ENCODE measurements at places on chromosomes 2 and 18.

- no peak for DNase-seq
These were observed 334.4 kb upstream of the SPRED2 start for GRCh38 chr2:65766768-65767267.

DNA sequence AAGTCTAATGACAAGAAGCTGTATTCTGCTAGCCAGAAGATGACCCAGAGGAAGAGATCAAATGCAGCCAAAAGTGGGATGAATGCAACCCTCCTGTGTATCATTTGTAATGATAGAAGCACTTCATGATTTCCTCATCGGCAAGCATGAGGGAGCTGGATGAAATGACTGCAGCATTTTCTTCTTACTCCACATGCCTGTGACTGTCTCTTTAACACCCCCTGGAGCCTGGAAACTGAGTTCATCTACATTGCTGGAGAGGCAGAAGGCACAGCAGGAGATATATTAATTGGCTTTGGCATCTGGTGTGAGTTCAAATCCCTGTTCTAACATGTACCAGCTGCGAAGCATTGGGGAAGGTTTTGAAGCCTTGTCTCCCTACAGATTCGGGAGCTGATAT lies 37.7 kb downstream of the ID2 start:
- DNase-seq, result no peak

DNA sequence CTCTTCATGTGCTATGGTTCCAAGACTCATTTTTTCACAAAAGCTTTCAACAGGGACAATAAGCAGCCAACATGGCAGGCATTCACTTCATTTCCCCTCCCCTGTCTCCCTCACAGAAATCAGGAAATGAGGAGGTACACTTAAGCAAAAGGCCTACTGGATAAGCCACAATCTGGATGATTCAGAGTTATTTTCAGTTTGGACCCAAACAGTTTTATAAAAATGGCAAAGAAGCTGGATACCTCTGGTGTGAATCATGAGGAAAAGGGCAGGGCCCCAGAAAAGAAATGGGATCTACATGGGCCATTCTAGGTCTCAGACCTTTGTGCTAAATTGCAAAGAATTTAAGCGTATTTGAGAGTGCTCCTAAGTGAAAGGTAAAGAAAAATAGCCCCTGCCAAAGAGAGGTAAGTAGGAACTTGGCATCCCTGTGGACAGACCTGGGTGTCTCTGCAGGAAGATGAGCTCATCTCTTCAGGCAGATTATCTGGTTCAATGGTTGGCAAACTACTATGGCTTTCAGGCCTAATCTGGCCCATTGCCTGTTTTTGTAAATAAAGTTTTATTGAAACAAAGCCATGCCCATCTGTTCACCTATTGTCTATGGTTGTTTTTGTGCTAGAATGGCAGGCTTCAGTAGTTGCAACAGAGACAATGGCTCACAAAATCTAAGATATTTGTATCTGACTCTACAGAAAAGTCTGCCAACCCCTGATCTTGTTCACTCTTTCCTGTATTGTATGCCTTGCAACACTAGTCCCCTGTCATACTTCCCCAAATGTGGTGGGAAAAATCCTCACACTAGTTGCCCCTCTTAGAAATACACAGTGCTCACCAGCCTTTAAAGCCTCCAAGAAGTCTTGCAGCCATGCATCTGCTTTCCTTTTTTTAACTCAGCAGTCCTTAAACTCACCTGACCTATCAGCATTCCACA lies 315.0 kb downstream of the ALK start:
- DNase-seq, result no peak

DNA sequence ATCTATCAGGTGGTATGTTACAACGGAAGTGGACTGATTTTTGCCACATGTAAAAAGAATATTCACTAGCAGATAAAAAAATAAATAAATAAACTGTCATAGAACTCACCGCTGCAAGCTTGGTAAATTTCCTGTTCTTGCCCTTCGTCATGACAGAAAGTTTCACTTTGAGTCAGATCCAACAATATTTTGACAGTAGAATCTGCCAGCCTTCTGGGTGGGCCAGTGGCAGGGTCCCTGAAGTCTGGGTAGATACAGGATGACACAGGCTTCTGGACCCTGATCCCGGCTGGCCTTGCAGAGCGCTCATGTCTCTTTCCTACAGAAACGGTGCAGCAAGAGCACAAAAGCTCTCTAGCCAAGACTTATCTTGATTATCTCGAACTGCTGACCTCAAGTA lies 97.8 kb upstream of the PMAIP1 start:
- DNase-seq, result no peak

- DNase-seq, result no peak
These were observed 159.2 kb downstream of the GULP1 start for GRCh38 chr2:188450732-188451483.

DNA sequence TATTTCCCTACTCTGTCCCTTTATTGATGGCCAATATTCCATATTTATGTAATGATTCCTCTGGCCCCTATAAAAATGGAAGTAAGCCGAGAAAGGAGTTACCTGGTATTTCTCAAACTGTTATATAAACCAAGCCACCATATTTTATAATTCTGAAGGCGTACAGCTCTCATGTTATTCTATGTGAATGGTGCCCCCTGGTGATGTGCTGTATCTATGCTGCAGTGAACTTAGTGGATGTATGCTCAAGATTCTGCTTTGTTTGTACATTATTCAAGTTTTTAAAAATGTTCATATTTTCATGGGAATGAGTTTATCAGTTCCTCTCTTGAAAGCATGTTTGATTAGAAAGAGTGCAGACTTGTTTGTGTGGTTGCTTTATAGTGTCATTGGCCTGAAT lies 194.5 kb upstream of the LRRTM1 start:
- no peak for DNase-seq

DNA sequence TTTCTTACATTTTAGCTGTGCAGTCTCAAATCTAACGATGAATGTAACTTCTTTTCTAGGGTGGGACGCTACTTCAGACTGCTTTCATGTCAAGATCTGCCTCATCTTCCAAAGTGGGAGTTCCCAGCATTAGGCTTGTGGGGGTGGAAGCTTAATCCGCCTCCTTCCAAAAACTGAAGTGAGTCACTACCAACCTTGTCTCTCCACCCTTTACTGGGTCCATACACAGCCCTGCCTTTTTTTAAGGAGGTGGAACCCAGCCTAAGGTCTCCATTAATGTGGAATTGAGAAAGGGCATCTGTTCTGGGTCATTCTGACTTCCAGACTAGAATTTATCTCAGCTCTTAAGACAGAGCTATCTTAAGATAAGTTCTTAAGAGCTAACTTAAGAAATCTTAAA lies 42.0 kb upstream of the NFE2L2 start:
- no peak for DNase-seq

DNA sequence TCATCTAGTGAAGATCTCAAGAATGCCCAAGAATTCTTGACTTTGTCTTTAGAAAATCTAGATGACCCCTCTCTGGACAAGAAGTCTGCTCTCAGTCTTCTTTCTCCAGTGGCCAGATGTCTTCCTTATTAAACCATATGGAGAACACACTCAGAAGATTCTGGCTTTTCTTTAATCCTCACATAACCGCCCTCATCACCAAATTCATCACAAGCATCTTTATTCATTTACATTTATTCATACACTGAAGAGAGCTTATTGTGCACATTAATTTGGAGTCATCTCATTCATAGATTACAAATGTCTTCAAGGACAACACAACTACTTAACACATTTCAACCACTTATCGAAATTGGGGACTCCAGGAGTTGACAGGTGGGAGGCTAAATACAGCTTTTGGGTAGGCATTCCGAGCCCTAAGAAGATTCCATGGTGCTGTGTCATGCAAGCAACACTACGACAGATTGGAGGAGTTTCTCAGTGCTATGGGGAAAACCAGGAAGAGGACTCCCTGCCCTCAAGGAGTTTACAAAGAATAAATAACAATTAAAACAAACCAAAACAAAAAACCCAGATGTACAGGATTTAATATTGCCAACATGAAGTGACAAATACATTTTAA lies 64.8 kb upstream of the LCLAT1 start:
- DNase-seq, result no peak

DNA sequence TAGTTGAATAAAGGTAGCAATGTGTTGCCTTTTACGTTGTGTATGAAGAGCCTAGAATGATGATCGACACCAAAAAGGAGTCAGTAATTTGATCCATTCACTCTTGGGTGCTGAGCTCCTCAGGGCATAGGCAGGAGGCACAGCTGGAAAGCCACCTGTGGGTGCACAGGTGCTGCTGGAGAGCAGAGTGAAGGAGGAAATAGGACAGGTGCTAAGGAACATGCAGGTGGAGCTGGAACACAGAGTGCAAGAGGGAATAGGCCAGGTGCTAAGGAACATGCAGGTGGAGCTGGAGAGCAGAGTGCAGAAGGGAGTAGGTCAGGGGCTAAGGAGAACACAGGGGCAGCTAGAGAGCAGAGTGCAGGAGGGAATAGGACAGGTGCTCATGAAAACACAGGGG lies 86.1 kb downstream of the SH3YL1 start:
- no peak for DNase-seq

DNA sequence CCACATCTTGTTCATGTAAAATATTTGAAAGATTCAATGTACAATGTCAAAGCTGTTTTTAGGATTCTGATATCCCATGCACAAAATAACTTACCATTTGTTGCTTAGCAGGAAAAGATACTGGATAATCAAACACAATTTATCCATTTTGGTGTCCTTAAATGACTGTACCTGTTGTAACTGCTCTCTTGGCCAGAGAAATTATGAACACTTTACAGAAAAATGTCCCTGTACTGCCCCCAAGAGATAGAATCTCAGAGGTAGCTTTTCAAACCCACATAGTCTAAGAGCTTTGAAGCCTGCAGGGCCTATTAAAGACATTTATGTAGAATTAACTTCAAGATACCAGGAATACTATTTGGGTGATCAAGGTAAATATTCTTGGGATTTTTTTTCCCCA lies 12.2 kb upstream of the ME2 start:
- no peak for DNase-seq

GRCh38 chr2:54899576-54900200 lies 150.6 kb downstream of the RTN4 start:
- DNase-seq, result no peak

DNA sequence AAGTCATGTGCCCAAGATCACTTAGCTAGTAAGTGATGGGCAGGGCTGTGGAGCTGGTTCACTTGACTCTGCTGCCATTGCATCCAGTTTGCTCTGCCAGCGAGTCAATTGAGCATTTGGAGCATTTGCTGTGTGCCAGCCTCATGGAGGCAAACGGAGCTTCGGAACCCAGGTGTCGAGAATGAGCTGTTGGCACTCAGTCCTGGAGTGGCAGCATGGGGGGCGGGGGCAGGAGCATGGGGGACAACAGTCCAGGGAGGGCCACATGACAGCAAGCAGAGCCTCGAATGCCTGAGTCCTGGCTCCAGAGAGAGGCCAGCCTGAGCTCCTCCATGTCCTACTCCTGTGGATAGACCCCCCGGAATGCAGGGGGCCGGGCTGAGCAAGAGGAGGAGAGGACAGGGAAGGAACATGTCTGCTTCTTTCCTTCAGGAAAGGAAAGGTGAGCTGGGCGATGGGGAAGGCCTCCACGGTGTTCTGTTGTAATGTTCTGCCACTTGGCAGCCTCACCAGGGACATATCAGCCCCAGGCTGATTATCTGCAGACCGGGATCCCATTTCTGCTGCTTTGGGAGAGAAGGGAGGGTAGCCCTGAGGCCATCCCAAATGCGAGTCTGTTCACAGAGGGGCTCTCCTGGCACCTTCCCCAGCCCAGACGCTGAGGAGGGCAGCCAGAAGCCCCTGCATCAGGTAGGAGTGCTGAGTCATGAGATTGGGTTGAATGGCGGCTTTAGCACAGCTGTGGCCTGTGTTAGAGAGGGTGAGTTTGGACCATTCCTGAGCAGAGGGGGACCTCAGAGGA lies 59.6 kb downstream of the HPCAL1 start:
- DNase-seq, result no peak

- DNase-seq, result no peak
These were observed 104.4 kb downstream of the NOL4 start for GRCh38 chr18:34120294-34120693.

DNA sequence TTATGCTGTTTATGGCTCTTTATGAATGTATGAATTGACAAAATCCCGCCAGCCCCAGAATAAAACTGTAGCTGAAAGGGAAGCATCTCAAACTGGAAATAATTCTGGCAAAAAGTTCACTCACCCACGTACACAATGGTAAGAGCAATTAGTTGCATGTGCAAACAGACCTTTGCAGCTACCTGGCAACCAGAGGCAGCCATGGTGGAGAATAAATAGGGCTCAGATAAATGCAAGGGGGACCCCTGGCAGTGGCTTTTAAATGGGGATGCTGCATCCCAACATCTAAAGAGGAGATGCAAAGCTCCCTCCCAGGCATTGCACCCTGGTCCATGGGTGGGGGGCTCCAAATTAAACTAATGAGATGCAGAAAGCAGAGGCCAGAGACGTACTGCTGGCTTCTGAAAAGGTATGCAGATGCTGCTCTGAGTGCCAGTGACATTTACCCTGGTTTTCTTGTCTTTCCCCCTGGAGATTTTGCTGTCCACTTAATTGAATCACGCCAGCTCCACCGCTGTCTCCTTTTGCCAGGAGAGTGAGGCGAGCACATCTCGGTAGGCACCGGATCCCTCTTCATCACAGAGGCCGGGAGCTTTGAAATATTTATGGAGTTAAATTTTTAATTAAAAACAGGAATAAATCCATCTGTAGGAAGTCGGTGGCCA lies 126.6 kb upstream of the NRP2 start:
- DNase-seq, result no peak

- no peak for DNase-seq
These were observed 688 bp upstream of the WDR33 start for GRCh38 chr2:127811397-127812321.

GRCh38 chr18:6566338-6566911 lies 151.7 kb upstream of the L3MBTL4 start:
- no peak for DNase-seq

DNA sequence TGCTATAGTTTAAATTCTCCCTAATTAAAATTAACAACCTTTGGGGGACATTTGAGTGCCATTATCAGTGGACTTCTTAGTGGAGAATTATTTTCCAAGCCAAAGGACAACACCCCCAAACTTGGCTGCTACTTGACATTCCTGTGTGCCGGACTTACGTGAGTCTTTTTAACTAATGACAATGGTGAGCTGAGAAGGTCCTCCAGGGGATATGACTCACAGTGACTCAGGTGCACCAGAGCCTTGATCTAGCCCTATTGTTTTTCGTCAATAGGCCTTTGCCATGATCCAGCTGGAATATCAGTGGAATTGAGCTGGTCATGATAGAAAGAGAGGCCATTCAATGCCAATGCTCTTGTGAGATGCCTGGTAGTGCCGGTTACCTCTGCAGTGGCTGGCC lies 118.1 kb upstream of the CXCR4 start:
- DNase-seq, result no peak

GRCh38 chr2:108165729-108166128 lies 74.0 kb upstream of the SULT1C3 start:
- no peak for DNase-seq

Measured in stimulated activated CD4-positive, alpha-beta T cell treated with anti-CD3 and anti-CD28 coated beads, Interleukin-4, amount 100 ng/mL, for 48 hours (primary cell).